Astrocyte (in vitro differentiated cells and primary cell): ENCODE measurements at places on chromosomes 3 and 15. TPM values are rescaled to one million over a fixed set of nuclear protein-coding genes. Genes with fewer than 3 reads are reported as not detected.

GRCh38 chr15:83613714-83614113 lies 40.2 kb upstream of the ADAMTSL3 start:
- DNase-seq = peak; percentile 38

- DNase-seq = no peak
Measured at GRCh38 chr3:11287404-11287803, 15.2 kb downstream of the ATG7 start.

GRCh38 chr15:90201130-90201943 lies at the start of gene SEMA4B:
TSS of gene SEMA4B (plus strand) at chr15:90201330. CDS start at chr15:90201579, 249 bp downstream.
- DNase-seq = peak; percentile 22

DNA sequence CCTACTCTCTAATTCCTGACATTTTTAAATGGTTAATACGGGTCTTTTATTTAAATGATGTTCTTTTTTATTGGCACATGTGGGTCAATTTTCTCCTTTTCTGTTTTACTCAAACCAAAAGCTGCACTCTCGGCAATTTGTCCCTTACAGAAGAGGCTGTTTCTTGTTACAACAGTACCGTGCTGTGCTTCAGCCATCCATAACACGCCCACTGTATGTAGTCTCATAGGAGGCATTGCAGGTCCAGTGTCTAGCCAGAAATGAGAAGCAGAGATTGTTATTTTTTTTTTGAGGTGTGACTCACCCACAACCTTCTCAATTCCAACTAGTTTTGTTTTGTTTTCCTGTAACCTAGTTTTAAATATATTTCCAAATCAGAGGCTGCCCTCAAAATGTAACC lies 164.6 kb downstream of the GMNC start:
- peak; percentile 65 for DNase-seq

DNA sequence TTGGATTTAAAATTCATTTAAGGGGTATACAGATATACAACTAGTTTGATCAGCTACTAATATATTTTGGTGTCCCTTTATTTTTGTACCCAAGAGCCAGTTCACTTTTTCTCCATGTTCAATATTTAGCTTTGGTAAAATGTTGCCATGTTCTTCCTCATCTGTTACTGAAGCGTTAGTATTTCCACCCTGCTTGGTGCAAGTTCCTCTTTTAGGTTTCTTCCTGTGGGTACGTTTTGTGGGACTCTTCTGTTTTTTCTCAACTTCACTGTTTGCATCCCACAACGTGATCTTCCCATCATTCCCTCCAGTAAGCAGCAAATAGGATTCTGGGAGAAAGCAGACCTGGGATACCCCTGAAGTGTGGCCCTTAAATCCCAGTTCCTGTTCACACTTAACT lies 14.1 kb downstream of the WDR53 start:
- DNase-seq = no peak

DNA sequence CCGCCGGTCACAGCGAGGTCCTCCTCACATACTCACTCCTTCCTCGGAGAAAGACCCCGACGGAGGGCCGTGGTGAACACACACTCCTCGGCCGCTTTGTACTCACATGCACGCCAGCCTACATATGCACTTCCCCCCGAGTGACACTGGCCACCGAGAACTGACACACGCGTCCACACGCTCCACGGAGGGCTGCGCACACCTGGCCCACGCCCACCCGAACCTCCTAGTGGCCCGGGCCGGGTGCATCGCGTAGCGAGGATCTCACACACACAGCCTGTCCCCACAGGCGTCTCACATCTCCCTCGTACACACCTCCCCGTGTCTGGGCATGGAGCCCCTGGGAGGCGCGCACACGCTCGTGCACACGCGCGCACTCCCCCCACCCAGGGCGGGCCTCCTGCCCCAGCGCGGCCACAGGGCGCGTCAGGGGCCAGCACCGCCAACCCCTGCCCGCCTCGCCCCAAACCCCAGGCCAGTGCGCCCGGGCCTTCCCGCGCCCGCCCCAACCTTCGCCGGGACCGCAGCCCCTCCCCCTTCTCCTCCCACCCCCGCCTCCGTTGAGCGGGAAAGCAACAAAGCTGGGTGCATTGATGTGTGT lies 411 bp upstream of the C3orf70 start:
- no peak for DNase-seq

The SCN11A gene
- total RNA-seq = 0.07 and 0.20 TPM in 2 replicates

DNA sequence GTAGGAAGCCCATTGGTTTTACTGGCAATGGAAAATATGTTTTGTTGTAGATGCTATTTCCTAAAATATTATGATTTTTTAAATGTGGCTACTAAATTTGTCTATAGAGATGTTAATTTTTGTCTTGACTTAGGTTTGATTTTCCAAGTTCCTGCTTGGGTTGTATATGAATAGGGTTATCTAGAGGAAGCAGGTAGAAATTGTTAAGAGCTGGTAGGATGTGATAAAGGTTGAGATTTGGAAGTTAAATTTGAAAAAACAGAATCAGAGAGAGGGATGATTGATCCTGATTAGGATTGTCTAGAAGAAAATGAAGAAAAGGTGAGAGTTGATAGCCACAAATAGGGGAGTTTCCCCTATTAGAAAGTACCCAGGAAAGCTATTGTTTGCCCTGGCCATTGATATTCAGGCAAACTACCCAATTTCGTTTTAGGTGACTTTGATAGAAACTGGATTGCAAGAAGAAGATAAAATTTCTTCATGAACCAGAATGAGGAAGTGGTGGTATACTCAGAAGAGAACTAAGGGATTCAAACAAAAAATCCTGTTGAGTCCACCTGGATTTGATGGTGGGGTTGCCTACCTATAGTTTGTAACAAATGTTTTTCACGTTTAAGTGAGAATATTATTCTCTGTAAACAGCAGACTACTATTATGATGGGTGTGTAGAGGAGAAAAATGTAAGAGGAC lies 91.2 kb upstream of the PHLDB2 start:
- DNase-seq = no peak

The TMIE gene
- total RNA-seq = 0.34 and 0.53 TPM in 2 replicates

DNA sequence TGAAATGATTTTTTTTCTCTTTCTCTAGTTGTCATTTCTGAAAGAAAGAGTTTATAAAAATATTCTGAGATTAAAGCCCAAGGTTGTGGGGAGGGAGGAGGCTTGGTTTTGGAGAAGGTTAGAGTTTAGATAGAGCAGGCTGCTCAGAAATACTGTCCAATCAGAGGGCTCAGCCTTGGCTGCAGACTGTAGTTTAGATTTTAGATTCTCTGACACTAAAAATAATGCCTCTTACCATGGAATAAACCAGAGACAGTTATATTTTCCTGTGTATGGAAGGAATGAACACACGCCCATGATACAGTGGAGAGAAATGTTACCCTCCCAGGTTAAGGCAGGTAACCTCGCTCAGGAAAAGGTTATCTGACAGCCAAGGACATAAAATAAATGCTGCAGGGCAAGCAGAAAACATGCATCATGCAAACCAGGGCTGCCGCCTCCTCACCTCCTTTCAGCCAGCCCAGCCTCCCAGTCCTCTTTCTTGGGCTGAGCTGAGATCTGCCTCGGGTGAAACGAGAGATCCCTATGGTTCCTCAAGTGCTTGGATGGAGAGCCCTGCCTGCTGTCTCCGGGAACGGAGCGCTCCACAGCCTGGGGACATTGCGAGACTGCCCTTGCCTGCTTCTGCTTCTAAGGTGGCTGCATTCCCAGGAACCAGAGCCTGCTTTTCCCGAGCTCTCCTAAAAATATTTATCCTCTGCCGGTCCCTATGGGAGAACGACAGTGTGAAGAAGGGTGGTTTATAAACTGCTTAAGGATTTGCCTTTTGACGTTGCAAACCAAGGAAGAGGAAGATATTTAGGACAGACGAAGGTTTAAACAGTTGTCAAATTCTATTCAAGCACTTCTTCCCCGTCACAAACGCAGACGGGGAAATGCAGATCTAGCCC lies 848 bp downstream of the NCEH1 start:
- peak; percentile 39 for DNase-seq

GRCh38 chr3:32733631-32734229 lies 48.7 kb downstream of the CNOT10 start:
- peak; percentile 19 for DNase-seq

The ILDR1 gene
- not detected in 2 replicates for total RNA-seq

The SLC30A4 gene
- 6.8 and 8.0 TPM in 2 replicates for total RNA-seq

- no peak for DNase-seq
Measured at GRCh38 chr3:52051444-52051843, 4.9 kb downstream of the DUSP7 start.

DNA sequence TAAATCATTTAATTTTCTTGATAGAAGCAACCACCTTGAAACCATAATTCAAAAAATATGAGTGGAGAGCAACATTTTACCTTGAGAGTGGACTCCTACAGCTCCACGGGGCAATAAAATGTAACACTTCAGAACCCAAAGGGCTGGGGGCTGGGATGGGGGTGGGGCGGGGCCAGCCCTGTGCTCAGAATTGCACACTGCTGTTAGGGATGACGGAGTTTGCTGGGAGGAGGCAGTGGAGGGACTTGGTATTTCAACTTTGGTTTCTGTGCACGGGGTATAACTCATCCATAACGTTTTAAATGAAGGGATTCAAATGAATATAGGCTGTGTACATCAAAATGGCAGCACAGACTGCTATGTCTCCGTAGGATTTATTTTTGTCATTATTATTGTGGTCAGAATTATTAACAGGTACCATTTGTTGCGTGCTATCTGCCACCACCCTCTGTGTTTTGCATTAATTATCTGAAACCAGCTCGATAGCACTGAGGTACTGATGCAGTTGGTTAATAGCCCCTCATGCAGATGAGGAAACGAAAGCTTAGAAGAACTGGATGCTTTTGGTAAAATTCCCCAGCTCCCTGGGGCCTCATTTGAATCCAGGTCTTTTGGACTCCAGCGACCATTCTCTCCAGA lies 29.4 kb upstream of the WNT5A start:
- DNase-seq = no peak

GRCh38 chr3:186569779-186570095 lies 783 bp upstream of the DNAJB11 start:
- no peak for DNase-seq

DNA sequence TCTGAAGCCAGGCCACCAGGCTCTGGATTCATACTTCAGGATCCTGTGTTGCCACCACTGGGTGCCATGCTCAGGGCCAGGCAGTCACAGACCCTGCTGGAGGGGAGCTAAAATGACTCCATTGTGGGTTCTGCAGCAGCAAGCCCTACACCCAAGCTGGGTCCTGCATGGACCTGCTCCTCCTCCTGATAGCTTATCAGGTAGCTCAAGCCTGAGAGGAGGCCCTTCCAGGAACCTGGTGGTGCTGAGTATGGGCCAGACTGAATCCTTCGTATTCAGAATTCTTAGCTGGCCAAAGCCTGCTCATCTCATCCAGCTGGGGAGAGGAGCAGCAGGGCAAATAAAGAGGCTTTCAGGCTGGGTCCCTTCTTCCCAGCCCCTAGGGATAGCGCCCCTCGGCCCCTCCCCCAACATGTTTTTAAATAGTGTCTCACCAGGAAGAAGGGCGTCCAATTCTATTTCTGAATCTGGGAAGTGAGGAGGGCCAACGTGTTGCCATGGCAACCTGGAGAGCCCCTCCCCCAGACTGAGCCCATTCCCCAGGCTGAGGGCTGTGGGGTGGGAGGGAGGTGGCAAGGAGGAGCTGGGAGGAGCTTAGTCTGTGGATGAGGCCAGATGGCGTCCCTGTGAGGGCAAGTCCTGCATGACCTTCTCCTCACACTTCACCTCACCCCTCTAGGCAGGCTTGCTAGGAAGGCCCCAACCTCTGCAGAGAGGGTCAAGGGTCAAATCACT lies 11.0 kb upstream of the CAMKV start:
- DNase-seq = no peak

The CAMK1 gene
- 5.1 and 7.1 TPM in 2 replicates for total RNA-seq

DNA sequence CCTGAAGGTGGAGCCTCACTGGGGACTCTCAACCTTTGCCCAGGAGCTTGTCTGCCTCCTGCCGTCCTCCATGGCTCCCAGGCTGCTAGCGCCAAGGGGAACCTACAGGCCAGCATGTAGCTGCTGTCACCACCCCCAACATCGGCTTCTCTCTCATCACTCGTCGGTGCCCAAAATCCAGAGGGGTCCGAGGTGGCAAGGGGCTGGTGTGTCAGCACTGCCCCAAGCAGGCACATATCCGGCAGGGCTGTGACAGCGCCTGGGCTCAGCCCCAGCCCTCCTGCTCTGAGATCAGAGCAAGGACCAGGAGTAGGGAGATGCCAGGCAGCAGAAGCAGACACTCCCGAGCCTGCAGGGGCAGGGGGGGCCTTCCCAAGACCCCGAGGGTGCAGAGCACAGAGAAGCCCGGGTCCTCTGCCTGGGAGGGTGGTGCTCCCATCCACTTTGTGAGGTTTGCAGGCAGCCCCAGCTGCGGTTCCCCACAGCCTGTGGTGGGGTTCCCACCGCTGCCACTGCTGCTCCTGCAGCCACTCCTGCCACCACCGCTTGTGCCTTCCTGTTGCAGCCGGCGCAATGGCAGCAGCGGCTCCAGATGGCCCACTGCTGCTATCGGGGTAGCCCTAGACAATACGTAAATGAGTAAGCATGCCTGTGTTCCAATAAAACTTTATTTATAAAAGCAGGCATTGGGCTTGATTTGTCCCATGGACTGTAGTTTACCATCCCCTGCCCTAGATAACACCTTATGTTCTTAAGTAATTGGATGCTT lies 451.0 kb downstream of the EPHA6 start:
- no peak for DNase-seq

The CD80 gene
- total RNA-seq = not detected in 2 replicates

- no peak for DNase-seq
Measured at GRCh38 chr3:66055289-66055688, 16.6 kb upstream of the MAGI1 start.

DNA sequence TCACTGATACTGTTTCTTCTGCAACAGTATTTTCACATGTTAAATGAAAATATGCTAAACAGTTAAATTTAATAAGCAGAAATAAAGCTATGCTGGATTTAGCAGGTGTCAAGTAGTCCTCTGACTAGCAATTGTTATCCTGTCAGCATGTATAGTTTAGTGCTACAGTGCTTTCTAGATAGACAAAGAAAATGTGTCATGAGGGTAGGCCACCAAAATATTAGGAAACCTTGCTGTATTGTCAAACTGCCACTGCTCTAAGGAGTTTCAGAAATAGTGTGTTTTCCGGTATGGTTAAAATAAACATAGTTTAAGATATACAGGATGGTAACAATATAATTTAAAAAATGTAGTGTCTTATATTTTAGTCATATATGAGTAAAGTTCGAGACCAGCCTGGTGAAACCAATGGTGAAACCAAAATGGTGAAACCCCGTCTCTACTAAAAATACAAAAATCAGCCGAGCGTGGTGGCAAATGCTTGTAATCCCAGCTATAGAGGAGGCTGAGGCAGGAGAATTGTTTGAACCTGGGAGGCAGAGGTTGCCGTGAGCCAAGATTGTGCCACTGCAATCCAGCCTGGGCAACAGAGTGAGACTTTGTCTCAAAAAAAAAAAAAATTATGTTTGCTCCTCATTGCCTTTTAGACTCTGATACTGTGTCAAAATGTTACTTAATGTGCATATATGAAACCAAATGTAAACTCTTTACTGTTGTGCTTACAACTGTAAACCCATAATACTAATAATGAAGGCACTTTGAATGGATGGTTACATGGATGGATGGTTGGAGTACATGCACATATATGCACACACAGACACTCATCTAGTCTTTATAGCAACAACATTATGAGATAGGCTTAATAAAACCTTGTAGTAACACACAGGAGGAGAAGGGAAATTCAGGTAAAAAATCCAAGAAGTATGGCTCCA lies 204.8 kb downstream of the RSRC1 start:
- no peak for DNase-seq

The PFN2 gene
- 172 and 179 TPM in 2 replicates for total RNA-seq

The IGSF10 gene
- 0.43 and 0.84 TPM in 2 replicates for total RNA-seq

The ZNF35 gene
- total RNA-seq = 14.5 and 16.8 TPM in 2 replicates

The ATG7 gene
- total RNA-seq = 24.8 and 29.5 TPM in 2 replicates

The CMSS1 gene
- total RNA-seq = 11.0 and 12.5 TPM in 2 replicates
